T-helper 22 cell (primary cell): ENCODE measurements at places on chromosomes 3 and 15.

DNA sequence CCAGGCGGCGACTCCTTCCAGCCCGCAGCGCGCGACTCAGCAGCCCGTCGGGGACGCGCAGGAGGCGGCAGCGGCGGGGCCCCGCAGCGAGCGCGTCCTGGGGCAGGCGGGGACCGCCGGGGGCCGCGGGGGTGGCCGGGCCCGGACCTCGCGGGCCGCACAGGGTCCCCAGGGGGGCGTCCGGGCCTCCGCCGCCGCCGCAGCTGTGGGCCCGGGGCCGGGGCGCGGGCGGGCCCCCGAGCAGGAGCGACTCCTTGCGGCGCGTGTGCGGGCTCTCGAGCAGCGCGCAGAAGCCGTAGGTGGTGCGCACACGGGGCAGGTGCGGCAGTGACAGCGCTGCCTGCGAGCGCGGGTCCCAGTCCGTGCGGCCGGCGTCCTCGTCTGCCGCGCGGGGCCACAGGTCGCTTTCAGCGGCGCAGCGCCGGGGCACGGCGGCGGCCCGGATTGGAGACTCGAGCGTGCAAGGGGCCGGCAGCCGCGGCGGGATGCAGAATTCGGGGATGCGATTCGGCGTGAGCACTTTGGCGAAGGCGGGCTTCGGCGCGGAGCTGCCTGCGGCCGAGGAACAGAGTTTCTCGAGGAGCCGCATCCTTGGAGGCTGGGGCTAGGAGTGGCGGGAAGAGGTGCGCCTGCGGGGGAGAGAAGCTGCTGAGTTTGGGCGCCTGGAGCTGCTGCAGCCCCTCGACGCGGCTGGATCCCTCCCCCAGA, 535 bp downstream of the C2CD4B start:
- no peak for DNase-seq

GRCh38 chr15:80811781-80812315, 32.7 kb downstream of the CEMIP start:
- DNase-seq: no peak

GRCh38 chr3:126351086-126351770, 6.0 kb downstream of the KLF15 start:
- DNase-seq: no peak

- DNase-seq: no peak
Measured at GRCh38 chr3:66495668-66496045, 5.2 kb downstream of the LRIG1 start.

DNA sequence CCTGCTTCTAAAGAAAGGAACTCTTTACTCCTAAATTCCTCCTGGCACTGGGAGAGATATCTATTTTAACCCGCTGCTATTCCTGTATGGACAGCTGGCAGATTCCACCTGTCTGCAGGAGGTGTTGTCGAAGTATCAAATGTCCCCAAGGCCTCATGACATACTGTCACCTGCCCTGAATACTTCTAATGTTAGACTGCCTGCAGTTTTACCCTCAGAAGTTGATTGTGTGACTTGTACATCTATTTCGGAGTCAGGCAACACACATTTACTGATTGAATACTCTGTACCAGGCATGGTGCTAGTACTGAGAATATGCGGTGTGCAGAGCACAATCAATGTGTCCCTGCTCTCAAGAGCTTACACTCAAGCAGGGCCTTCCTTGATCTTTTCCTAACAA, 38.6 kb downstream of the PDZRN3 start:
- no peak for DNase-seq

DNA sequence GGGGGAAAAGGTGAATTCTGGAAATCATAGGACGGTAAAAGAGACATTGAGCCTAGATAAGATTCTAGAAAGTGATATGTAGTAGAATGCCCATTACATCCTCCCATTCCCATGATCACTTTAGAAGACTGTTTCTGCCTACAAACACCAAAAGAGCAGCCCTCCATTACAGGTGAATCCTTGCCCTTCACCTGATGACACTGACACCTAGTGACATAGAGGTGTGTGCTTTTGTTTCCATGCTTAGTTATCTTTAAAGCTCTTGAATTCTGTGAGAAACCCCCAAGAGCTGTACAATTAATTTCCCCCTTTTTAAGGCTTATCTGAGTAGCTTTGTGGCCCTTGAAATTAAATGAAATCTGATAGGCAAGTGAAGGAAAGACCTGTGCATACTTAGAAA, 8.3 kb upstream of the BBX start:
- no peak for DNase-seq
